HS-27A (cell line): ENCODE measurements at places on chromosomes 5 and 9.

- no peak for DNase-seq
These were observed 43.7 kb downstream of the STK10 start for GRCh38 chr5:172144291-172144815.

GRCh38 chr9:137299938-137300337 lies 2.1 kb downstream of the NRARP start:
- DNase-seq, result no peak

GRCh38 chr9:27672718-27673117 lies 99.4 kb upstream of the C9orf72 start:
- DNase-seq, result no peak

GRCh38 chr9:100193078-100193477 lies 94.0 kb downstream of the INVS start:
- DNase-seq, result no peak

- DNase-seq, result no peak
These were observed 233.9 kb upstream of the ZNF608 start for GRCh38 chr5:124980163-124980941.

GRCh38 chr5:65938256-65938655 lies 11.9 kb downstream of the ERBIN start:
- no peak for DNase-seq

- DNase-seq, result no peak
These were observed 116.8 kb downstream of the MACIR start for GRCh38 chr5:103375350-103375749.

GRCh38 chr9:89137542-89138462 lies 40.8 kb downstream of the SHC3 start:
- DNase-seq, result no peak

- DNase-seq, result no peak
These were observed 563 bp downstream of the SNAPC4 start for GRCh38 chr9:136399176-136400037.

GRCh38 chr5:92019376-92019990 lies 636.4 kb upstream of the ARRDC3 start:
- DNase-seq, result no peak

- no peak for DNase-seq
These were observed 543.0 kb downstream of the MAT2B start for GRCh38 chr5:164048359-164048926.

GRCh38 chr5:307306-307705 lies 14.2 kb upstream of the AHRR start:
- no peak for DNase-seq

DNA sequence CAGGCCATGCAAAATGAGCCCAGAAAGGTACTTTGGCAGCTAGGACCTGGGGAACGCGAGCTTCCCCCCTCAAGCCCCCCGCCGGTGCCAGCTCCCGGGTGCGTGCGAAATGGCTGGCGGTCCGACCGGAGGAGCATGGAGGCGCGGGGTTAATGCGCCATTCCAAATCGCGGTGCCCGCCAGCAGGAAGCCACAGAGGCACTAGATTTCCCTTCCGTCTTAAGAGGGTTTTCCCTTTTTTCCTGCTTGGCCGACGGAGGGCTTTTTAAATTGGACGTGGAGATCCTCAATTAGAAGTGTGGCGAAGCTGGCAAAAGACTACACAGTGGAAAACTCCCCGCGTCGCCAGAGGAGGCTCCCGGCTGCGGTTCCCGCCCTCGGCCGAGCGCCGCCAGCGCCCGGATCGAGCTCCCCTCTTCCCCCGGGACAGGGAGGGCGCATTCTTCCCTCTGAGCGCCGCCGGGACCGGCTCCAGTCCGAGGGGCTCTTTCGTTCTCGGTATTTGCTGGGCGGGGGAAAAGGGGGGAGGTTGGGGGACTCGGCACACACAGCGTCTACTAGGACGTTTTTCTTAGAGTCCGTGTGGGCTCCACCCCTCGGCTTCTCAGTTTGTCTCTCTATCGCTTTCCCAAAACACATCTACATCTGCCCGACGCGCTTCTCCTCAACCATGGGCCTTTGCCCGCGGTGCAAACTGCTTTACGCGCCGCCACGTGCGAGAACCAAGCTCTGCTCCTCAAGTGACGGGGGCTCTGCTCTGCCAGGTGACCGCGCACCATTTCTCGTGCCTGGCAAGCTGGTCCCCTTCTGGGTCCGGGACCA lies 3.0 kb downstream of the GDNF start:
- peak; percentile 60 for DNase-seq

GRCh38 chr9:69453746-69454145 lies 128.7 kb downstream of the ENTREP1 start:
- DNase-seq, result no peak

DNA sequence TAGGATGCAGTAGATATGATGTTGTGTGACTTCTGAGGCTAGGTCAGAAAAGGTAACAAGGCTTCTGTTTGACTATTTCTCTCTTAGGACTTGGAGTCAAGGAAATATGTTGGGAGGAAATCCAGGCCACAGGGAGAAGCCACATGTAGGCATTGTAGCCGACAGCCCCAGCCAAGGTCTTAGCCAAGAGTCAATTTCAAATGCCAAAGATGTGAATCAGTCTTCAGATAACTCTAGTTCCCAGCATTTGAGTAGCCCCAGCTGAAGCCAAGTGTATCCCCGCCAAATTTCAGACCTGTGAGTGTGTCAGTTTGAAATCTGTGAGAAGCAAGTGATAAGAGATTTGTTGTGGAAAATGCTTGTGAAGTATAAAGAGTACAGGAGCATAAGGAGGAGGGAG lies 38.1 kb upstream of the ISL1 start:
- DNase-seq, result no peak

DNA sequence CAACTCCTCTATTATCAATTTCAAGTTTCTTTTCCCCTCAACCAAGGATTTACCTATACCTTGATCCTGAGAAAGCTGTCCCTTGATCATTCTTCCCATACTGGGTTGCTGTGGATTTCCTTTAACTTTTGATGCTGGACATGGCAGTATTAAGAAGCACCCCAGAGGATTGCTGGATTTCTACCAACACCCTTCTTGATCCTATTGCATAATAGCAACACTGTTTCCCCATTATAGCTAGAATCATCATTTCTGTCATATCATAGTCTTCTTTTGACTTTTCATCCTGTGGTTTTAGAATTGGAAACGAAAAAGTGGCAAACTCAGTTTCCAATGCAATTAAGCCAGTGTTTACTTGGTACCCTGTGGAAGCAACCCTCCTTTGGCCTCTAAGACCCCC lies 154.9 kb downstream of the ARRDC3 start:
- DNase-seq, result no peak

GRCh38 chr5:72599065-72599433 lies 91.8 kb upstream of the ZNF366 start:
- DNase-seq, result no peak

- no peak for DNase-seq
These were observed 21.8 kb upstream of the TMOD1 start for GRCh38 chr9:97479496-97480159.

DNA sequence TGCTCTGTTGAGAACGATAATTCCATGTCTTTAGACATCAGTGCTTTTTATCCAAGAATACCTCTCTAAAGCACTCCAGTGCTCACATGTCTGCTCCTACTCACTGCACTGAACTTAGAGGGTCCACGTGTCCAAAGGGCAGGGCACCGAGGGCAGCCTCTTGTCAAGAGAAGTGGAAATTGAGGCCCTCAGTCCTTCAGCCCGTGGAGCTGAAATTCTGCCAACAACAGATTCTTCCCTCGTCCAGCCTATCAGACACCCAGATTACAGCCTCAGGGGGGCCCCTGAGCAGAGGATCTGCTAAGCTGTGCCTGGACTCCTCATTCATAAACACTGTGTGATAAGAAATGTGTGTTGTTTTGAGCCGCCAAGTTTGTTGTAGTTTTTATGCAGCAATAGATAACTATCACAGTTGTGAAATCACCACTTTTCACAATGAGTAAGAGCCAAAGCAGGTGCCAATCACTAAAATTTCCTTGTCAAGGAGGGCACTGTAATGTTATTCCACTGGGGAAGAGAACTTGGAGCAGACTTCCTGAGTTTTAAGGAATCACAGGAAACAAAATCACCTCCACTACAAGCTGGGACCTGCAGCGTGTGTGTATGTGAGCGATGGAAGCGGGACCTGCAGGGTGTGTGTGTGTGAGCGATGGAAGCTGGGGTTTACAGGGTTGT lies 58.8 kb upstream of the IGFBPL1 start:
- no peak for DNase-seq

DNA sequence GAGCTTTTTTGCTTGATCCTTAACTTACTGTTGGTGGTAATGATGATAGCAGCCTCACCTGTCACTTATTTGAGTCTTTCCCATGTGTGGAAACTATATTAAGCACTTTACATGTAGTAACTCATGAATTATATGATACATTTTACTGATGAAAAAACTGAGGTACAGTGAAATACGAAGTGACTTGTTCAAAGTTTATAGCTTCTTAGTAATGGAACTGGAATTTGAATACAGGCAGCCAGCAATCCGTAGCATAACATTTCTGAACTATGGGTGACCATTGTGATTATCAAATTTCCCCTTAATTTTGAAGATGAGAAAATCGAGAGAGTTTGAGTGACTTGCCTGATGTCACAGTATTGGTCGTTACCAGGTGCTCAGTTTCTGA lies 17.3 kb downstream of the SCAMP1 start:
- no peak for DNase-seq

GRCh38 chr9:130042406-130042884 lies 544 bp downstream of the FNBP1 start:
- DNase-seq, result no peak

GRCh38 chr5:94239266-94239665 lies 379.1 kb downstream of the KIAA0825 start:
- no peak for DNase-seq

GRCh38 chr9:78144008-78144381 lies 91.9 kb upstream of the CEP78 start:
- no peak for DNase-seq

DNA sequence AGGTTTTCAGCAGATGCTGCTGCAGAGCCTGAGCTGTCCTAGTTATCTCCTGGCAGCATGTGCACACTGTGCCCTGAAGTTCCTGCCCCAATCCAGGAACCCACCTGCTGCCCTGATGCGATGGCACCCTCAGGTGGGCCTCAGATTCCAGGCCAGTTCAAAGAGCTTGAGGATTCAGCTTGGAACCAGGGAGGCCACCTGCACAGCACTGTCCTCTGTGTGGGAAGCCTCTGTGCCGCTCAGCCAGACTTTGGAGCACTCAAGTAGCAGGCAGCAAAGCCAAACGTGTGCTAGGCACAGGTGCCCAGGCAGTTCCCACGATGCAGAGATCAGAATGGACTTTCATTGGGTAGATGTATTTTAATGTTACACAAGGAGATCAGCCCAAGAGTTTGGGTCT lies 132.8 kb upstream of the RAPGEF1 start:
- DNase-seq, result no peak

DNA sequence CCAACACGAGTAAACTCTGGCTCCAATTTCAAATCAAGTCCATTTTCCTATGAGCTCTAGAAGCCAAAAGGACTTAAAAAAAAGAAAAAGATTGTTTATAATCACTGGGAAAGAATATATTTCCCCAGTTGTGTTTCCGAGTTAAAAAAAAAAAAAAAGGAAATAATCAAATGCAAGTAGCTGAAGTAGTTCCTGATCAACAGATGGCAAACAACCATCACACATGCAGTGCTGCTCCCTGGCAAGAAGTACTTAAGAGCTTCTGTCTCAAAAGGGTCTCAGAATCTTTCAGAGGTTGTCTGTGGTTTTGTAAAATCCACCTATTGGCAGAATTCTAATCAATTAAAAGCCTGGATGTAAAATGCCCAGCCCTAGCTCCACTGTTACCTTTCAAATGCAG lies 387.9 kb downstream of the RAB3C start:
- DNase-seq, result no peak

DNA sequence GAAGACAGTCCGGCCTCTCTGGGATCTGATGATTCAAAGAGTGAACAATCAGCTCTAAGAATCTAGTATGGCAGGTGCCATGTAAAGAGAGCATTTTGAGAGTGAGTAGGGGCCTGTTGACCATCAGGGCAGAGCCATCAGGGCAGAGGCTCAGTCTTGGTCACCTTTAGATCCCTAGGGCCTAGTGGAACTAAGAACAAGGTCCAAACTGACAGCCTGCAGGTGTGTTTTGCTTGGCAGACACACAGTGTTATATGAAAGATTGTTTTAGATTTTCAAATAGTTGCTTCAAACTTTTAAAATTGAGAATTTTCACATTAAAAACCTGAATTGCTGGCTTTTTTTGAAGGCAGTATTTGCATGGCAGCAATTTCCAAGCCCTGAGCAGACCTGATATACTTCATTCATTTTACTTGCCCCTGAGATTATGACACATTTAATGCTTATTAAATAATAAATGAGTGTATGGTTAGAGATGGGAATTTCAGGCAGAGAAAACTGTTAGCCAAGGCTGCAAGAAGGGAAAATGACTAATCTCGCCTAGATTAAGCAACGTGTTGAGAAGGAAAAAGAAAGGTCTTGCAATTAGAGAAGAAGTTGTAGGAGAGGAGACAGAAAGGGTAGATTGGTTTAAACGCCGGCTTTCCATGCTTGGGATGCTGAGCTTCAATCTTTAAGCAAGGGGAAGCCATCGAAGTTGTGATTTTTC lies 279.6 kb downstream of the ARRDC3 start:
- no peak for DNase-seq

GRCh38 chr5:109370343-109370742 lies 39.4 kb downstream of the PJA2 start:
- DNase-seq, result no peak

DNA sequence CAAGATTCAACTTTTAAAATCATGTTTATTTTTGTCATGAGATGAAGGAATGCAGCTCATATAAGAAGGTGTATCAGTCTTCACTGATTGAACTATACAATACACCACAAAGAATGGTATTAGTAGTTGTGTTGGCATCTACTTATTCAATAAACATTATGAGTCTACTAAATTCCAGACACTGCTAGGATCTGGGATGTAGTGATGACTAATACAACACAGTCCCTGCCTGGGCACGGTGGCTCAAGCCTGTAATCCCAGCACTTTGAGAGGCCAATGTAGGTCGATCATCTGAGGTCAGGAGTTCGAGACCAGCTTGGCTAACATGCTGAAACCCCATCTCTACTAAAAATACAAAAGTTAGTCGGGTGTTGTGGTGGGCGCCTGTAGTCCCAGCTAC lies 171.4 kb upstream of the NFIB start:
- DNase-seq, result no peak

DNA sequence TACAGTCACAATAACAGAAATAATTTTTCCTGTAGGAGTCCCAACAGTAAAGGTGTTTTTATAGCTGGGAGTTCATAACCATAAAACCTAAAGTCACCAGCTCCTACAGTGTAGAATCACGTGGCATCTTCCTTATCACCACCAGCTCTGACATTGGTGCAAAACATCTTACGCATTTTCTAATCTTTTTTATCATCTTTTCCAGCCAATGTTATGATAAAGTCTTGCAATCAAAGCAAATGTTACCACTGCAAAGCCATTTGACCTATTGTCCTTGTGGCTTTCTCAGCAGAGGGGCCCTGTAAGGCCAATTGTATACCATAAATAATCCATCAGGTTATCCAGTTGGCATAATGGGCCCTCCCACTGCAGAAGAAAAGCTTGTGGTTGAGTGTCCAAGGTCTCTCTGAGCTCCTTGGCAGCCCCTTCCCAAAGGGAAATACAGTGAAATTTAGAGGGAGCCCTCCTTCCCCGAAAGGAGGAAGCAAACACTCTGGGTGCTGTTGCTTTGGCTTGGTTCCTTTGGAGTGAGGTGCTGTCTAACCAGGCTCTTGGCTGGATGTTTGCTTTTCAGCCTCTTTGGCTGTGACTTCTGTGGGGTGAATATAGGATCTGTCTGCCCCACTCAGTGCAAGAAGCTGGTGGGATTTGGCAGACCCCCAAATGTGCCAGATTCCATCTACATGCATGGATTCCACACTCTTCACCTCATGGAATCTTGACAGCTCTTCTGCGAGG lies 29.3 kb upstream of the CPEB4 start:
- no peak for DNase-seq
